ENCODE measurements at places on chromosomes 1 and 21.

GRCh38 chr1:102967786-102968185, 140.5 kb downstream of the COL11A1 start:
- no peak for DNase-seq

DNA sequence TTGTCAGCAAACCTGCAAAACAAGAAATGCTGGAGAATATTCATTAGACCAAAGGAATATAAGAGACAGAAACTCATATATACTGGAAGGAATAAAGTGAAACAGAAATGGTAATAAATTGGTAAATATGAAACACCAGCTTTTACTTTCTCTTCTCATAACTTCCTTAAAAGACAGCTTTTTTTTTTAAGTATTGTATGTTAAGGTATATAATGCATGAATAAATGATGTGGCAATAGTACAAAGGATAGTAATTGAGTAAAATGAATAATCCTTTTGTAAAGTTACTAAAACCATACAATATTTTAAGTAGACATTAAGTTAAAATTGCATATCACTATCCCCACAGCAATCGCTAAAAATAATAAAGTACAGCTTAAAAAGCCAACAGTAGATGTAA, 64.8 kb downstream of the TRIM33 start:
- DNase-seq = no peak

- no peak for DNase-seq
These were observed 53.0 kb downstream of the CD46 start for GRCh38 chr1:207804721-207805468.

- DNase-seq = no peak
These were observed 19.3 kb upstream of the RAB3GAP2 start for GRCh38 chr1:220291580-220291979.

GRCh38 chr1:98157524-98158313, 236.9 kb upstream of the DPYD start:
- no peak for DNase-seq

DNA sequence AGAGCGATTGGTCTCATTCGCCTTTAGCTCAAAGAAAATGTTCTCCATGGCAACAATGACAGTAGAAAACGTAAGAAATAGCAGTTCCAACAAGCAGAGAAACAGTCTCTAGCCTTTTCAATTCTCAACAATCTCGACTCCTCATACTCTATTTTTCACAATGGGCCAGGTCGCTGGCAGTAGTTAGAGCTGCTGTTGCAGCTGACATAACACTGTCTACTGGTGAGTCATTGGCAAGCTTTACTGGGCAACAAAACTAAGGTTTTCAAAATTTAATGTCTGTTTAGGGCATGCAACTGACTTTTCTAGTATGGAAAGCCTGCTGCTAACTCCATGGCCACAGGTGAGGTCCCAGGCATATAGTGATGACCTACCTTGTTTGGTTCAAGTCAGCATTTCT, 221.1 kb upstream of the KAZN start:
- no peak for DNase-seq

DNA sequence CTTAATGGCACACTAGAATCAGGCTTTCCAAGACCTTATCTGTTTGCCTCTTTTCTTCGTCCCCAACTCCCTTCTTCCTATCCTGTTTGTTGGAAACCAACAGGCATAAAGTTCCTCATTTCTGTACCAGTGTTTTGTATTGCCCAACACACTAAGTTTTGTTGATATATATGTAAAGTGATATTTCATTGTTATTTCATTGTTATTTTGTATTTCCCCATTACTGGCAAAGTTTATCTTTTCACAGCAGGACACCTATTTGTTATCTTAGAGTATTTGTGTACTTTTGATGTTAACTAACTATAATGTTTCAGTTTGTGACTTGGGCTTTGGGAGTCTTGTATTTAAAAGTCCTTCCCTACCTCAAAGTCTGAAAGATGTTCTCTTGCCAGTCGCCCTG, 27.1 kb downstream of the FAM20B start:
- DNase-seq = no peak

GRCh38 chr1:85933961-85934360, 222.6 kb downstream of the COL24A1 start:
- no peak for DNase-seq

DNA sequence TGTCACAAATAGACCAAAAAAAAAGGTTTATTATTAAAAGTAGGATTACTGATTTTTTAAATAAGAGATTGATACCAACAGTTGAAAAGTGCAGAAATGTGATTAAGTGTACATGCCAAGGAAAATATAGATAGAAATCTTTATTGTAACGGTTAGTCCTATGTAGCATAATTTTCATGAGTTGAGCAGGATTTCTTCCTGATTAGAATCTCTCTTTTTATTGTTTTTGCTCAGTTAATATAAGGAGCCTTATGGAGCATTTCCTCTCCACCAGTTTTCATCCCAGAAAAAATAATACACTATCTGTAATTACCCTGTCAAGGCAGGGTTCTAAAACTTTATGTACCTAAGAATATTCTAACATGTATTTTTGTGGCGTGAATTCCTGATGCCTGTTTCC, 23.4 kb downstream of the CAPZA1 start:
- no peak for DNase-seq

DNA sequence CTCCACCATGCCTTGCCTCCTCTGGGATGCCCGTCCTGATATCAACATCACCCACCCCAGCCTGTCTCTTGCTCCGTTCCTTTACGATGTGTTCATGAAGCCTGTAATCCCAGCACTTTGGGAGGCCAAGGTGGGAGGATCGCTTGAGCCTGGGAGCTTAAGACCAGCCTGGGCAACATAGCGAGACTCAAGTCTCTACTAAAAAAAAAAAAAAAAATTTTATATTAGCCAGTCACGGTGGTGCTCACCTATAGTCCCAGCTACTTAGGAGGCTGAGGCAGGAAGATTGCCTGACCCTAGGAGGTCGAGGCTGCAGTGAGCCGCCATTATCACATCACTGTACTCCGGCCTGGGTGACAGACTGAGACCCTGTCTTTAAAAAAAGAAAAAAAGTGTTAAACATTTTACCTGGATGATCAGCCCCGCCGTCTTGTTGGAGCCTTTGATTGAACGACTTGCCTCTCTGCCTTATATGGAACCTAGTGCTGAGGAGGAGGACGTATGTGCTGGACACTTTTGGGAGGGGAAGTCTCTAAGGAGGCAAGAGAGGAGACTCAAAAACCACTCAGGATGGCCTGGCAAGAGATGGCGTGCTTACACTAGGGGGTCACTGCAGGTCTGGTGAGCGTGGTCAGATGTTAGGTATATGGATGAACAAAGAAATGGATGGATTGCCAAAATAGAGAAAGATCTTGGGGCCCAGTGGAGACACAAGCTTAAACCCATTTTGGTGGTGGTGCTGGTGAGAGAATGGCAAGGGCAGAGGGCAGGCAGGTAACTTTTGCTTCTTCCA, 80.5 kb upstream of the IFFO2 start:
- DNase-seq = no peak

- DNase-seq = no peak
These were observed 7.9 kb downstream of the ACAP3 start for GRCh38 chr1:1299686-1300351.

GRCh38 chr1:84069236-84069845, 70.4 kb upstream of the TTLL7 start:
- DNase-seq = no peak

GRCh38 chr1:213244664-213245091, 193.6 kb downstream of the RPS6KC1 start:
- DNase-seq = no peak

- no peak for DNase-seq
These were observed 3.1 kb downstream of the SIM2 start for GRCh38 chr21:36701756-36702621.

DNA sequence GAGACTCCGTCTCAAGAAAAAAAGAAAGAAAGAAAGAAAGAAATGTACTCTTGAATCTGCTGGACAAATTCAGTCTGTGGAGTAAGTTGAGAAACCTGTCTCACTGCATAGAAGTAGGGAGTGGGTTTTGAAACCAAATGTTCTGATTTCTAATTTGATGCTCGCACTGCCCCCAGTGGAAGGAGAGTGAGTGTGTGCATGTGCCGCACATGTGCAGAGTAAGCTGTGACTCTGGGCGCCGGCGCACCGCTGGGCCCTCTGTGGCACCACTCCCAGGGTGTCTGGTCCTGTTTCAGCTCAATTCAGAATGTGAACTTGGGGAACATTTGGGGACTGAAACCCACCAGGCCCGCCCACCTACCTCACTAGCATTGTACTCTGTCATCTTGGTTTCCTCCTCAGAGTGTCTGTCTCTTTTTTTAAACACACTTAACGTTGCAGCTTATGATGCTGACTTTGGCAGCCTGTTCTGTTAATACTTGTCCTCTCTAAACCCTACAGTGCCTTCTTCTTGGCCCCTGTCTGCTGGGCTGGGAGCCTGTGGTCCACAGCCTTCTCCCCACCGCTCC, 104.6 kb downstream of the CACNA1E start:
- DNase-seq = no peak

DNA sequence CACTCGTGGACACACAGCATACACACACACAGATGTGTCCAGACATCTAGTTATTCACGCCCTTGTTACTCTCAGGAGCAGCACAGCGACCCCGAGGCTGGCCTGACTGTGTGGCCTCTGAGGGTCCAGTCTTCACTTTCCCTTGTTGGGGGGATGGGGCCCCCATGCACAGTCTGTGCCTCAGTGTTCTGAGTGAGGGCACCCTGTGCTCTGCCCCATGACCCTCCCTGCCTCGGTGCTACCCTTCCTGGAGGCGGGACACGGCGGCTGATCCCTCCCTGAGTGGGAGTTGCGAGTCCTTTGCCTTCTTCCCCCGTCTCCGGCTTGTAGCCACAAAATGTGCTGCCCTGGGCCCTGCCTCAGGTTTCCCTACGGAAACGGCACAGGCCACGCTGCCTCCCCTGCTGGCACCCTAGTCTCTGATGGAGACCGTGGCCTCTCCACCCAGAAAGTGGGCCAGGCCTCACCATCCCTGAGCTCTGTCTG, 8.6 kb downstream of the CSTB start:
- no peak for DNase-seq

GRCh38 chr21:38265166-38265565, 8.4 kb downstream of the KCNJ15 start:
- no peak for DNase-seq

- no peak for DNase-seq
These were observed 346.9 kb upstream of the DAB1 start for GRCh38 chr1:57770772-57771171.

- DNase-seq = no peak
These were observed 1.6 kb downstream of the ADGRL4 start for GRCh38 chr1:79004916-79005315.

- DNase-seq = no peak
These were observed 38.0 kb upstream of the TADA1 start for GRCh38 chr1:166914111-166914510.

GRCh38 chr1:164991763-164992314, 364.7 kb downstream of the LMX1A start:
- DNase-seq = no peak

- DNase-seq = no peak
These were observed 5.5 kb downstream of the ETS2 start for GRCh38 chr21:38811257-38811656.

- no peak for DNase-seq
These were observed 167.9 kb upstream of the RUNX1 start for GRCh38 chr21:35216996-35217395.
